Activated CD4-positive, alpha-beta T cell treated with anti-CD3 and anti-CD28 coated beads, Interleukin-2, amount 50 U/mL, for 16 hours (primary cell): ENCODE measurements at places on chromosomes 3 and 15.

DNA sequence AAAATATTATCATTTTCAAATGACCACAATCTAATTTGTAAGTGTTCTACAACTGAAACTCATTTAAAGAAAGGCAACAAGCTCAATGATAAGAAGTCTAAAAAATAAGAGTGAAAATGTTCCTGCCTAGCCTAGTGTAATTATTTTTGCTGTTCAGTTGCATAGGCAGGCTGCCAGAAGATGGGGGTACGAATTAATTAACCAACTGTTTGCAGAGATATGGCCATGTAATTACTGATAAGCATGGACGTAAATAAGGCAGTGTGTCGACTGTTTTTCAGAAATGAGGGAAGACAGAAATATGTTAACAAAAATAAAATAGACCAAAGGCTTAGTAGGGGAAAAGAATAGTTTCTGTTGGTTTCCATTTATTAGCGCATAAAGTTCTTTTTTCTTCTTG lies 24.7 kb upstream of the SCAANT1 start:
- no peak for DNase-seq

DNA sequence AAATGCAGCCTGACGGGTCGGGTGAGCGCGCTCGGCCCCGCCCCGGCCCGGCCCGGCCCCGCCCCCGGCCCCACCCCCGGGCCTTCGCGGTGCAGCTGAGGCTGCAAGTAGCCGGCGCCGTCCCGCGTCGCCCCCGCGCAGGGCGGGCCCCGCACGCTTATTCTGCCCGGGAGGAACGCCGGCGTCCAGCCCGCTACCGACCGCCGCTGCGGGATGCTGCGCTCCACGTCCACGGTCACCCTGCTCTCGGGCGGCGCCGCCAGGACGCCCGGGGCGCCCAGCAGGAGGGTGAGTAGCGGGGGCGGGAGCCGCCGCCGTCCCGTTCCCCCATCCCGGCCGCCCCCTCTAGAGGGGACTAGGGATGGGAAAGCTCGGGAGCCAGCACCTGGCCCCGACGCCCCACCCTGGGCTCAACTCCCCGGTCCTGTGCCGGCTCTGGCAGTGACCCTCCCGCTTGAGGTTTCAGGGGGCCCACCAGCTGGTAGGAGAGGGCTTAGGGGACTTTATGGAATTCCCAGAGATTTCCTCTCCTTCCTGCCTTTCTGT lies at the start of gene MYZAP:
Gene MYZAP, plus strand, starts transcription at position 83 of the 546 bp plus-strand sequence. Its CDS starts 131 bp downstream, at position 214.
- peak; percentile 9 for DNase-seq

GRCh38 chr3:151011427-151011826 lies 38.9 kb upstream of the CLRN1 start:
- no peak for DNase-seq

GRCh38 chr15:70475921-70476320 lies 287.4 kb downstream of the UACA start:
- no peak for DNase-seq

- DNase-seq = no peak
These were observed 35.7 kb upstream of the ACTL6A start for GRCh38 chr3:179526989-179527391.

DNA sequence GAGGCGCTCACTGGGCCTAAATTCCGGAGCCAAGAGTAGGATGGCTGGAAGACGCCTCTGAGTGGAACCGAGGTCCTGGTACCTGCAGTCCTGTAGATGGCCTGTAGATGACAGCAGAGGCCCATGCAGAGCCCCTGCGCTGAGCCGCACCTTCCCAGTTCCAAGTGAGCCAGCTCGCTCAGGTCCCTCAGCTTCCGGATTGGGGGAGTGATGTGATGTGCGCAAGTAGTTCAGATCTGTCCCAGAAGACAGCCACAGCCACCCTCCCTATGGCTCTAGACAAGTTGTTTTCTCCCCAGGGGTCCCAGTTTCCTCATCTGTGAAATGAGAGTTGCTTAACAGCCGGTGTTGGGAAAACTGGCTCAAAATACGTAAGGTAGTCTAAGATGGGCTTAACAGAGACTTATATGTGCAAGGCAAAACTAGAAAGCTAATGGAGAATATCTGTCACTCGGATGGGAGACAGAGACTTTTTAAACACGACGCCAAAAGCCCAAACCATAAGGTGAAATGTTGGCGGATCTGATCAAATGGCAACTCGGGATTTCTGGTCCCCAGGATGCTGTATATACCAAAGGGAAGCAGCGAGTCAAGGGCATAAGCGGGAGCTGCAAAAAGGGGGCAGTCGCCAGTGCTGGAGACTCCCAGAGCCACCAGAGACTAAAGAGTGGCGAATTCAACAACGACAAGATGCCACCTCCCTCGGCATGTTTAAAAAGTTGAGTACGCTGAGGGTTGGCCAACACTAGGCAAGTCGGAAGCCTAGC lies 765 bp upstream of the MAPKAPK3 start:
- DNase-seq = peak; percentile 90

DNA sequence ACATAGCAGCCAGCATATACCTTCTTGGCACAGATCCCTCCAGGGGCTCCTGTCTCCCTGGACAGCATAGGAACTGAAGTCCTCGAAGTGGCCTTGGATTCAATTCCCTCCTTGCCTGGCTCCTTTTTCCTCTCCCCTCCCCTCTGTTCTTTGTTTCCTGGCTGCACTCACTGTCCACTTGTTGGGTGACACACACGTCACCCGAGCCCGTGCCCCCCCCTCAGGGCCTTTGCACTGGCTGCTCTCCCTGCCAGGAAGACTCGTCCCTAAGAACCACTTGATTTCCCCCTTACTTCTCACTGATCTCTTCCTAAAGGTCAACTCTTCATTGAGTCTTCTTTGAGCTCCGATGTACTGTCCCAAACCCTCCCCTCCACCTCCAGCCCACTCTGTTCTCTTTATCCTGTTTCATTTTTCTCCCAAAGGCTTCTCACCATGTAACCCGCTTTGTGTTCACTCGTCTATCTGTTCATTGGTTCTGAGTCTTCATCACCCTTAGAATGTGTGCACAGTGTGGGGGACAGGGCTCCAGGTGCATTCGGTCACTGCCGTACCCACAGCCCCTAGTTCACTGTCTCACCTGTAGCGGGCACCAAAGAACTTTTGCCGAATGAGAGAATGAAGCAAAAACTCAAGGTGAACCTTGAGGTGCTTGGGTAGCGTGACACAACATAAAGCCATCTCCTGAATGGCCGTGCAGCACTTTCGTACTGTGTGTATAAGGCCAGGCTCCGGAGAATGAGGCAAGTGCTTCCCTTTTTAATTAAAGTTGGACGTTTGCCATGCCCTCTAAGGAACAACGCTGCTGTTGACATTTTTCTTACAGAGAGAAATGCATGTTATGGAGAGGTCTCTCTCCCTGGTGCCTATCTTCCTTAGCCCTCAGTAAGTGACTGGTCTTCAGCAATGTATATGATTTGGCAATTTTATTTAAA lies 74.0 kb downstream of the CHRNA7 start:
- no peak for DNase-seq

- no peak for DNase-seq
These were observed 49.2 kb downstream of the CTDSPL start for GRCh38 chr3:37910671-37911400.

DNA sequence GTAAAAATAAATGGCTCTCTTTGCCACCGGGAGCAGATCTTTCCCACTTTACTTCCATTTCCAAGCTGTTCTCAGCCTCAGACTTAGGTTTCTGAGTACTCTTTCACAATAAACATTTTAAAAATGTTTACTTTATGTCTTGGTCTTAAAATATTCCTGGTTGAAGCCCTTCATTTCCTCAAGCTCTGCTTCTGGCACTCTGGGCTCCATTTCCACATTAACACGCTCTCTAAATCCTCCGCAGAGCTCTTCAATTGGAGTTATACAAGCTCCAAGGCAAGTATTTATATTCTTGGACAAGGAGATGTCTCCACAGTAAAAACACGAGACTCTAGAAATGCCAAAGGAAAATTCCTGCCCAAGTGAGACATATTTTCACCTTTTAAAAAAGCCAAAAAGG lies 169.3 kb downstream of the GREM1 start:
- no peak for DNase-seq

DNA sequence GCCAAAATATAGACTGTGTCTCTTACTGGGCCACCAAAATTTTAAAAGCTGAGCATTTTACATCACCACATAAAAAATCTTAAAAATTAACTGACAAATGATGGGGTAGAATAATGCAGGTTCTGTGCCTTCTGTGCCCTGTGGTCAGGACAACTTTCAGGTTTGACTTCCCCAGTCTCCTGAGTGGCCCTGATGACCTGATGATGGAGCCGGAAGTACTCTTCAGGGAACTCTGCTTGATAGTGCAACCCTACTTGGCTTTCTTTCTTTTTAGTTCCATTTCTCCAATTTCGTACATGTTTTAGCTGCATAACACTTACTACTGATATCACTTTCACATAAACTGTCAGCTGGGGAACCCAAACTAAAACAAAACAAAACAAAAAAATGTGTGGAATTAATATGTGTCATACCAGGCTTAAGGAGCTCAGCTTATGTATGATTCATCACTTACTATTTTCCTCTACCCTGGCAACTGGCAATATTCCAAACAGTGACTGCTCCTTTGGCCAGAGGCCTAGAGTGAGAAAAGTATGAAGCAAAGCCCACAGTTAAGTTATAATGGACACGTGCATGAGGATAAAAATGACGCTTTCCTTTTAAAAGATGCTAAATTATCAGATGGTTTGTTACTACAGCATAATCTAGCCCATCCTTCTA lies 194.3 kb downstream of the BCHE start:
- DNase-seq = no peak

GRCh38 chr3:66404903-66405700 lies 95.7 kb downstream of the LRIG1 start:
- DNase-seq = no peak

GRCh38 chr15:79170256-79170664 lies 79.7 kb upstream of the RASGRF1 start:
- no peak for DNase-seq

DNA sequence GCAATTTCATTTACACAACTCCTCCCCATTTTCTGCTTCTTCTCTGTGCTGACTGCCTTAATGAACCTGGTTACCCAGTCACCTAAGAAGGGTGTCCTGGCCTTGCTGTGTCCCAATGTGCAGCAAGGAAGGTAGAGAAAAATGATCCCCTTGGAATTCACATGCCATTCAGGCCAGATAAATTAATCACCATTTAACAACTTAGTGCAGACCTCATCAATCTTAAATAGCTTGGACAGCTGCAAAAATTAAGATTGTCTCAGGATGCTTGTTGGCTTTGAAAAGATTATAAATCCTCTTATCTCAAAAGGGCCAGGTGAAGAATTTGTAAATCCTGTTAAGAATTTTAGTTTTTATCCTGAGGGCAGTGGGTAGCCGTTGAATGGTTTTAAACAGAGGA lies 9.7 kb upstream of the CDV3 start:
- DNase-seq = no peak

DNA sequence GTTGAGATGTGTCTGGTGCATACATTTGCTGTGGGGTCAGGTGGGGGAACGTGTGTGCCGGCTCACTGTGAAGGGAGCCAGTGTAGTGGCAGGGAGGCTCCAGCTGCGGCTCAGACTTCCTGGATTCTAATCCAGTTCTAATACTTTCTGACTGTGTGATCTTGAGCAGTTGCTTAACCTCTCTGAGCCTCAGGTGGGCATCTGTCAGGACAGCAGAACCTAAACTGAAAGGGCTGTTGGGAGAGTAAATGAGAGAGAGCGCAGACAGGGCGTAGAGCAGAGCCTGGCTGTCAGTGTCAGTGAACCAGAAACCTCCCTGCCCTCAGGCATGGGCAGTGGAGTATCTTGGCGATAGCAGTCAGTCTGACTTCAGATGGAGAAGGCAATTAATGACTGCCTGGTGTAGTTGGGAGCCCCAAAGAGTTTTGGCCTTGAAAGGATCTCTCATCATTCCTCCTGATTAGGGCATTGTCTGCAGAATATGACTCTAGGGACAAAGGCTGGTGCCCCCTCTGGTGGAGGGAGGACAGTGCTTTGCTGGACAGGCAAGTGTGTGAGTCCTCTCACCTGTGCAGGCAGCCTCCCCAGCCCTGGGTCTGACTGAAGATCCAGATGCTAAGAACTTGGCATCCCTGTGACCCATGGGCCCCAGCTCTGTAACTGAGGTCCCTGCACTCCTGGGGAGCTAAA lies 9.6 kb downstream of the KBTBD13 start:
- DNase-seq = no peak

- no peak for DNase-seq
These were observed 16.1 kb downstream of the KLF15 start for GRCh38 chr3:126340943-126341754.

GRCh38 chr3:64240959-64241358 lies 15.7 kb upstream of the PRICKLE2 start:
- no peak for DNase-seq

GRCh38 chr15:72859757-72860145 lies 76.2 kb upstream of the ADPGK start:
- DNase-seq = no peak

- DNase-seq = peak; percentile 39
These were observed 219.8 kb downstream of the CTNNB1 start for GRCh38 chr3:41418961-41419691.

GRCh38 chr3:127823426-127823857 lies 1.1 kb upstream of the MGLL start:
- DNase-seq = no peak

- no peak for DNase-seq
These were observed 50.5 kb upstream of the IQSEC1 start for GRCh38 chr3:13123765-13124164.

DNA sequence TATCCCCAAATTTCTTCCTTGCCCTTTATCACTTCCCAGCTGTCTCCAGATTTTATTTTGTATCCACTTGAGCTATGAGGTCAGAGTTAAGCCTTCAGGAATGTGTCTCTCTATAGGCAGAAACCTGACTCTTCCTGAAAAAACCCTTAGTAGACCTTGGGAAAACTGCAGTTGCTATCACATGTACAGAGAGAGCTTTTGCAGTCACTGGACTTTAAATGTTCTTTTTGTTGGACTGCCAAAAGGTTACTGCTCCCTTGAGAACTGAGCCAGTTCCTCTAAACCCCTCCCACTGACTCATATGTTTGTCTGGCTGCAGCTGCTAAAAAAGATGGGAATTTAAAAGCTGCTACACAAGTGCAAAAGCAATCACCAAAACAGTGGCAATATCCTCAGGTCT lies 169.1 kb upstream of the CCDC54 start:
- no peak for DNase-seq

GRCh38 chr15:39078026-39078425 lies 502.9 kb upstream of the THBS1 start:
- DNase-seq = no peak

DNA sequence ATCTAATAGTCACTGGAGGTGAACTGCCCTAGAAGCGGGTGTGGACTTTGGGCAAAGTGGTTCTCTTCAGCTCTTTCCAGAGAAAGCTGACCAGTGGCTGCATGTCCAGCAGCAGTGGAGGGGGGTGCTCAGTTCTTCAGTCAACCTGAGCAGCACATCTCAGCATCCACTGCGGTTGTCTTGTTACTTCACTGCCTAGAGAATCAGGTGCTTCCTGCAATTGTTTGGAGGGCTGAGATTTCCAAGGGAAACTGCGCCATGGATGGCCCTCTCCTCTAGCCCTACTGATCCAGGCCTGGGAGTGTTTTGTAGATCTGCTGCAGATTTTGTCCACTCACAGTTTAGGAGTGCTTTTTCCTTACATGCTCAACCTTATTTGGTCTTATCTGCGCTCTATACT lies 65.6 kb upstream of the CFAP161 start:
- no peak for DNase-seq

GRCh38 chr3:149384911-149385321 lies 7.5 kb upstream of the TM4SF1 start:
- DNase-seq = no peak
